D341Med (cell line): ENCODE measurements at places on chromosomes 1 and 21.

GRCh38 chr1:40662151-40662550 lies 3.3 kb downstream of the RIMS3 start:
- DNase-seq: no peak

GRCh38 chr1:208010487-208011071 lies 99.7 kb upstream of the CD34 start:
- no peak for DNase-seq

- no peak for DNase-seq
These were observed 21.5 kb downstream of the PRKACB start for GRCh38 chr1:84165601-84166000.

DNA sequence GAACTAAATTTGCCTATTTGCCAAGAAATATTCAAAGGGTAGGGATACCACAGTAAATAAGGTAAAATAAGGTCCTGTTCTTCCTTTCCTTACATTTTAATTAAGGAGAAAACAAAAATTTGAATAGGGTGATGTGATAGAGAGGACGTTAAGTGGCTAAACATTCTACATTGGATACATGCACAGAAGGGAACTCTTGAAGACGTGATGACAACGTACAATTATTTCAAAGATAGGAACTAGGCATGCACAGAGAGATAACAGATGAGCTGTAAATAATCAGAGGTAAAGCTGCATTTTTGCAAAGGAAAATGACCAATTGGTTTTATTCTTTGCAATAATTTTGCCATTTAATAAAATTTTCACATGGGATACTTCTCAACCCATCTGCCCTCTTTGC lies 69.7 kb downstream of the TRIM33 start:
- DNase-seq: no peak

GRCh38 chr1:46008585-46008984 lies 123.8 kb downstream of the PIK3R3 start:
- no peak for DNase-seq

GRCh38 chr1:225435487-225435886 lies 7.6 kb upstream of the LBR start:
- no peak for DNase-seq
